ENCODE measurements at places on chromosomes 12 and 14. TPM values are rescaled to one million over a fixed set of nuclear protein-coding genes. Genes with fewer than 3 reads are reported as not detected.

KIF5A gene
- 3.0 TPM for total RNA-seq

NINJ2 gene
- 1.9 TPM for total RNA-seq

NPFF gene
- total RNA-seq: not detected

ANKRD33 gene
- total RNA-seq: 0.21 TPM

KRT4 gene
- total RNA-seq: 0.15 TPM

DBX2 gene
- total RNA-seq: not detected

ACACB gene
- total RNA-seq: 12.3 TPM

KRT77 gene
- total RNA-seq: not detected

IFT43 gene
- 20.0 TPM for total RNA-seq

REP15 gene
- 1.9 TPM for total RNA-seq

Measured in Panc1 (cell line).